Astrocyte of the spinal cord (primary cell): ENCODE measurements at places on chromosomes 5 and 9.

- DNase-seq: no peak
These were observed 83.3 kb upstream of the SLC30A5 start for GRCh38 chr5:69010476-69010875.

DNA sequence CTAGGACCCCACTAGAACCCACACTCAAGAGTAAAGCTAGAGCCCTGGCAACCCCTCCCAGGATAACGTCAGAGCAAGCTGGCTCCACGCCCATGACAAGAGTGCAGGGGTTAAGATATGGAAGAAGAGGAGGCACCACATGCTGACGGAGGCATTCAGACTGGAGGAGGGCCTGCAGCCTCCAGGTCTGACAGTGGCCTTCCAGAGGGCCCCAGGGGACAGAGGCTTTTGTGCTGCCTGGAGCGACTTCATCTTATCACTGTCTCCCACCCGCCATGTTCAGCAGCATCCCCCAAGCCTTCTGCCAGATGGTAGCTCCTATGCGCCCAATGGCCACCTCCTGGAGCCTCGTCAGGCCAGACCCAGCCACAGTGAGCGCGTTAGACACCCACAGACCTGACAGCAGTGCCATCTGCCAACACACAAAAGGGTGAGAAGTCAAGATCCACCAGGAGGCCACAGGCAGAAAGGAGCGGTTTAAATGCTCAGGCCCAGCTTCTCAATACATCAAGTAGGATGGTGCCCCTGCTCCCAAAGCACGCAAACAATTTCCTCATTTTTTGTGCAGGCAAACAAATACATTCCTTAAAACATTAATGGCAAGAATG lies 65.8 kb downstream of the C5orf15 start:
- no peak for DNase-seq

DNA sequence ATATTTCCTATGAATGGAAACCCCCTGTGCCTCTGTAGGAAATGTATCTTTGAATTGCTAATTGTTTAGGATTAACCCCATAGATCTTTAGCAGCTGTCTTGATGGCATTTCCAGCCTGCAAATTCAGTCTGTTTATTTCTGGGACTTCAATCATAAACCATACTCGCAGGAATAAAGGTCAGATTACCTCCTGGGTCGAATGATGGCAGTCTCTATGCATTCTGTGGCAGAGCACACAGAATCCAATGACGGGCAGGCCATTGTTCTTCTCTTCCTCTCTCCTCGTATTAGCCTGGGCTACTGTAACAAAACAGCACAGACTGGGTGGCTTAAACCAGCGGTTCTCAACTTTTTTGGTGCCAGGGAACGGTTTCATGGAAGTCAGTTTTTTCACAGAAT lies 199.9 kb downstream of the PCSK5 start:
- DNase-seq: no peak

DNA sequence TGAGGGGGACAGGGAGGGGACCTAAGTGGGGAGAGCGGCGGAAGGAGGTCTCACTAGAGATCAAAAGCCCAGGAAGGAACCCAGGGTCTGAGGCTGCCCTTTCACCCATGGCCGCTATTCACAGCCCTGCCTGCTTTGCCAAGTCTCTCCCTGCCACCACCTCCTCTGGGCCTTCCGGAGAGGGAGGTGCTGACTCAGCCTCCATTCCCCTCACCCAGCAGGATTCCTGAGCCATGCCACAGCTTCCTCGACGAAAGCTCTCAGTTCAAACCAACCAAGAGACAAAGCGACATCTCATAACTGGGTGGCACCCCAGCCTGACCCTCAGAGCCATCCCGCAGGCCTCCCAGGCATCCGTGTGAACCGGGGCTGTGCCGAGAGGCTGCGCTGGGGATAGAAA lies 36.7 kb downstream of the PAX5 start:
- no peak for DNase-seq

DNA sequence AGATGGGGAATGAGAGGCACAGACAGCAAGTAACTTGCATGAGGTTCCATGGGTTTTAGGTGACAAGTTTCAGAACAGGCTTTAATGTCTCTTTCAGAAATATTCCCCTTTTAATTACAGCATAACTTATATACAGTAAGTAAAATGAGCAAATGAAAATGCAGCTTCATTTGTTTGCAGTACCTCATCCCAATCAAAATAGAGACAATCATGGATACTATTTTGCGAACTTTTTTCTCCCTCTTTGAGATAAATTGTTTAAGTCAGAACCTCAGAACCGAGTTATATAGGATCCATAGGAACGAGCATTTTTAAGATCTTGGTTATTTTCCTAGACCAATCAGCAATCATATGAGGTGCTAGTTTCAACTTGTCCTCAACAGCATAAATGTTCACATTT lies 3.5 kb downstream of the LCP2 start:
- DNase-seq: no peak

DNA sequence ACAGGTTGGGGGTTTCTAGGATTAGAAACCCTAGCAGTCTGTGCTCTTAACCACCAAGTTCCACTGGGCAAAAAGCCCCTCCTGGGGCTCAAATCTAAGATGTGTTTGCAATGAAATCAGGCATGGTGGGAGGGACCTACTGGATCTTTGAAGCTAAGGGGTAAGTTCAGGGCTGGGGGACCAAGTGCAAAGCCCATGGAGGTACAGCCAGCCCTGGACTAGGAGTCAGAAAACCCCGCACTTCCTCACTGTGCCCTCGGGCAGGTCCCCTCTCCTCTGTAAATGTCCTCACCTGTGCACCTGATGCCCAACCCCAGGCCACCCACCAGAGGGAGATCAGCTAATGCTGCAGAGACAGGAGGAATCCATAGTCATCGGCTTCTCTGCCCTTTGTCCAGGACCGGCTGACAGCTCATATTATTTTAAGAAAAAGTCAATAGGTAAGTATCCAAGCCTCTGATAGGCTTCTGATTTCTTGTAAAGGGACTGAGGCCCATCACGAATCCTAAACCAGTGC lies 138.3 kb downstream of the PAX5 start:
- no peak for DNase-seq

DNA sequence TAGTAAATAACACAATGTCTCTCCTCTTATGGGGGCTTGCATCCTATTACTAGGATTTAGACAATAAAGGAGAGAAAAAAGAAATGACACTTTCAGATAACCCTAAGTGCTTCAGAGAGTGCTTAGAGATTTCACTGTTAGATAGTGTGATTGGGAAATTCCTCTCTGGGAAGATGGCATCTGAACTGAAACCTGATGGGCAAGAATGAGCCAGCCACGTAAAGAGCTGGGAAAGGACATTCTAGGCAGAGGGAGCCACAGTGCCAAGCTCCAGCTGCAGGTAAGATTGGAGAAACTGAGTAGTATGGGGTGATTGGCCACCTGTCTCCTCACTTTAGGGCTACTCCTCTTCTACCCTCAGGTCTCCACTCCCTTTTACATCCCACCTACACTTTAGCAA lies 14.5 kb downstream of the CDO1 start:
- no peak for DNase-seq

DNA sequence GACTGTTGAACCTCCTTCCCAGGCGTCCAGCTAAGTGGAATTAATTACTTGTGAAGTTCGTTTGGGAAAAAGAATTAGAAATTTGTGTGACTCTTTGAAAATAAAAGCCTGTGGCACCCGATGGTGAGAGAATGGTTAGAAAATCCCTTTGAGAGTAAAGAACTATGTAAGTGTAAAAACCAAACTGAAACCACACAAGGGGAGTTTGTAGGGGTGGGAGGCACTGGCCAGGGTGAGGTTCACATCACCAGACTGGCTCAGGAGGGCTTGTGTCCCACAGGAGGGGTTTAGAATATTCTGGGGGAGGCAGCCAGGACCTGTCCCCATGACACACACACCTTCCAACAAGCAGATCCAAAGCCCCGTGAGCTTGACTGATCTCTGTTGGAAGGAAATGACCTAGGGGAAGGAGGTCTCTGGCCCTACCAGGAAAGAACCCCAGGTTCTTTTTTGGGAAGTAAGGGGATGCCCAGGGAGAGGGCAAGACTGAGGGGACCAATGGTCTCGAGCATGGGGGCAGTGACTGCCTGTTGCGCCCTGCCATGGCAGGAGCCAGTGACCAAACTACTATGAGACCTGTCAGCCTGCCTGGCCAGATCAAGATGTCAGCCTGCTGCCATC lies 4.3 kb downstream of the SPATA24 start:
- DNase-seq: no peak

- no peak for DNase-seq
These were observed 427.1 kb downstream of the PRELID2 start for GRCh38 chr5:145408048-145408341.

DNA sequence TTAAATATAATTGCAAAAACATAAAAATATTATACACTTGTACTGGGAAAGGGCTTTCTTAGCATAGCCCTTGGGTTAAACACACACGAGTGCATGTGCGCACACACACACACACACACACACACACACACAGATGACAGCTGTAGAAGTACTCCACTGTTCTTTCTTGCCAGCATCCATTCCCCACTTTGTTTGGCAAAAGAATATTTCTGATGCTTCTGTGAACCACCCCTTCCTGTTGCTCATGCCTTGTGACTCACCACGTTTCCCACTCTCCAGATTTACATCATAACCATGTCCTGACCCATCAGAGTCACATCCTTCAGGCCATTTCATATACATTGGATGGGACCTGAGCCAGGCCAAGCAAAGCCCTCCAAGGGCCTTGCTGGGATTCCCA lies 280.1 kb downstream of the DNAH5 start:
- peak; percentile 90 for DNase-seq

- DNase-seq: no peak
These were observed 52.4 kb downstream of the PRRC2B start for GRCh38 chr9:131446276-131446675.

DNA sequence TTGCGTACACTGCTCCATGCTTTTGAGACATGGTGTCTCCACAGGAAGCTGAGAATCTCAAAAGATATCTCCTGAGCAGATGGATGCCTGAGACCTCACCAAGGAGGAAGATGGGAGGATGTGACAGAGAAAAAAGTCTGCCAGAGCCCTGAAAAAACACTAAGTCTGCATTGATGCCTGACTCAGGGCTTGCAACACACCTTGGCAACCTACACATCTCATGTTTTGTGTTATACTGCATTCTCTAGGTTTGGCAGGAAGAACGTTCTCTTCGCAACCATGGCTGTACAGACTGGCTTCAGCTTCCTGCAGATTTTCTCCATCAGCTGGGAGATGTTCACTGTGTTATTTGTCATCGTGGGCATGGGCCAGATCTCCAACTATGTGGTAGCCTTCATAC lies 19.2 kb downstream of the SLC22A4 start:
- no peak for DNase-seq

DNA sequence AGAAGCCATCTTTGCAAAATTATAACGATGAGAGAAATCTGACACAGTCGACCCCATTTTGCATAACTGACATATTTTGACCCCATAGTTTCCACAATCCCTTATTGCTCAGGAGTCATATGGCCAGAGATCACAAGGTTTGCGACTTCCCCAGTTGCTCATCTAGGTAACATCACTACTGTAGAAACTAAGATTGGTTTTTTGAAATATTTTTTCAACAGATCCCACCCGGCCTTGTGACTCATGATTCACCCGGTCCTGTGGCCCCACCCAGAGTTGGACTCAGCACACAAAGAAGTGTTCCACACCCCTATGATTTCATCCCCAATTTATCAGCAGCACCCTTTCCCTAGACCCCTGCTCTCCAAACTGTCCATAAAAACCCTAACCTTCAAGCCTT lies 50.2 kb downstream of the TIMD4 start:
- DNase-seq: no peak

GRCh38 chr9:6428940-6429889 lies 16.2 kb downstream of the UHRF2 start:
- DNase-seq: no peak

DNA sequence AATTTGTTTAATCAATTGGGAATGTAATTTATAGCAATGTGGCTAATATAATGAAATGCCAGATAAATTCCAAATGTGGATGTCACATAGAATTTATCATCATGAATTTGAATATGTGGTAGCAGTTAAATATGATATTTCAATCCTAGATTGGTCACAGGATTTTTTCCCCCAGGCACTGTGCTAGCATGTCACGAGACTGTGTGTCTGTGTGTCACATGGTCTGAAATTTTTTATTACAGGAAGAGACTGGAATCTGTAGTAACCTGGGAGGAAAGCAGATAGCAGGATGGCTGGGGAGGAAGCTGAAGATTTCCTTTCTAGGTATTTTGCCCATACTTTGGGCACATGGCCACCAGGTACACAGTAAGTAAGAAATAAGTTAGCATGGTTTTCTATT lies 35.4 kb upstream of the MSH3 start:
- DNase-seq: no peak

- peak; percentile 95 for DNase-seq
These were observed 16.2 kb downstream of the ATPSCKMT start for GRCh38 chr5:10233505-10233904.

- DNase-seq: no peak
These were observed 25.9 kb downstream of the SH3TC2 start for GRCh38 chr5:149036970-149037369.

- DNase-seq: no peak
These were observed 615.1 kb downstream of the TLE1 start for GRCh38 chr9:81074221-81074620.

DNA sequence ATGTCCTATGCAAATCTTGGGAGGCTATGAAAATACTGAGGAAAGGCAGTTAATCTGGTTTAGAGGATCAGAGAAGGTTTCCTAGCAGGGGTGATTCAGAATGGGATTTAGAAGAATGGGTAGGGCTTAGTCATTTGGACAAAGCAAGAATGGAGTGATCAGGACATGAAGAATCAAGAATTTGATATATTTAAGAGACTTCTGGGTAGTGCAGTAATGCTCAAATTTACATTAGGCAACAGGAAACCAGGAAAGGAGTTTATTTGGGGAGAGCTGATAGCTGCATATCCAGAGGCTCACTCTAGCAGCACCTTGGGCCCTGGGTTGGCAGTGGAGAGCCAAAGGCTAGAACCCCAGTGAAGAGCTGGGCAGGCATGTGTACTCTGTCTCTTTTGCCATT lies 78.9 kb upstream of the PAPPA start:
- DNase-seq: no peak

DNA sequence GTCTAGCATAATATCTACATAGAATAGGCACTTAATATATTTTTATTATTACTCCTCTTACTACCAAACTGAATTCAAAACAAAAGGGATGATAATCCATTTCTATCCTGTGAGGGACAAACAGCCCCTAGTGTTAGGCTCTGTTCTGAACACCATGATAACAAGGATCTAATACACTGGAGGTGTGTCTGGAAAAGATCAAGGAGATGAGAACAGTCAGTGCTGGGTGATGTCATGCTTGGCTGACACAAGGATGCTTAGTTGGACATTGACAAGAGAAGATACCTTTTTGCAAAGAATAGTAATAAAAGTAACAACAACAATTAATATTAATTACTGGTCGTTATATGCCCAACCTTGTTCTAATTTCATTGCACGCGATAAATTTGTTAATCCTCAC lies 458.7 kb downstream of the EBF1 start:
- no peak for DNase-seq

GRCh38 chr5:169828385-169828784 lies 151.9 kb downstream of the INSYN2B start:
- peak; percentile 19 for DNase-seq
